ENCODE measurements at places on chromosomes 13 and 19.

DNA sequence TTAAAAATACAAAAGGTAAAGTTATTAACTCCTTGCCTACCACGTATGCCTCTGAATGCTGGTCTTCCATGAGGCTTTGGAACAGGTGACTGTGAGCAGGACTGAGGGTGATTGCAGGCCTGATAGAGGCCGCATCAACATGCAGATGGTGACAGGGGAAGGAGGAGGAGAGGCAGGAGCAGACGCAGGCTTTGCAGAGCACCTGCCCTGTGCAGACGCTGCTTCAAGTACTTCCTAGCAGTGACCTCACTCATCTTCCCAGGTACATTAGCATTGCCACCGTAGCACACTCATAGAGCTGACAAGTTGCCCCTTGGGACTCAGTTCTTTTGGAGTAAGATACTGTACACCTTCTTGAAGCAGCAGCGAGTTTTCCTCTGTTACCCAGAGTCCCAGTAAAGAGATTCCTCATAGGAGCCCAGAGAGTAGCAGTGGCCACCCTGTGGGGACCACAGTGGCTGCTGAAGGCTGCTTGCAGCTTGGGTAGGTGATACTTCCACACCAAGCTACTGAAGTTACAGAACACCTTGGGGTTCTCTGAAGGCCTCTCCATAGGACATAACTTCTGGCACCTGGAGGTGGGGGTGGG, 56.0 kb downstream of the ZNF536 start:
- DNase-seq: no peak

DNA sequence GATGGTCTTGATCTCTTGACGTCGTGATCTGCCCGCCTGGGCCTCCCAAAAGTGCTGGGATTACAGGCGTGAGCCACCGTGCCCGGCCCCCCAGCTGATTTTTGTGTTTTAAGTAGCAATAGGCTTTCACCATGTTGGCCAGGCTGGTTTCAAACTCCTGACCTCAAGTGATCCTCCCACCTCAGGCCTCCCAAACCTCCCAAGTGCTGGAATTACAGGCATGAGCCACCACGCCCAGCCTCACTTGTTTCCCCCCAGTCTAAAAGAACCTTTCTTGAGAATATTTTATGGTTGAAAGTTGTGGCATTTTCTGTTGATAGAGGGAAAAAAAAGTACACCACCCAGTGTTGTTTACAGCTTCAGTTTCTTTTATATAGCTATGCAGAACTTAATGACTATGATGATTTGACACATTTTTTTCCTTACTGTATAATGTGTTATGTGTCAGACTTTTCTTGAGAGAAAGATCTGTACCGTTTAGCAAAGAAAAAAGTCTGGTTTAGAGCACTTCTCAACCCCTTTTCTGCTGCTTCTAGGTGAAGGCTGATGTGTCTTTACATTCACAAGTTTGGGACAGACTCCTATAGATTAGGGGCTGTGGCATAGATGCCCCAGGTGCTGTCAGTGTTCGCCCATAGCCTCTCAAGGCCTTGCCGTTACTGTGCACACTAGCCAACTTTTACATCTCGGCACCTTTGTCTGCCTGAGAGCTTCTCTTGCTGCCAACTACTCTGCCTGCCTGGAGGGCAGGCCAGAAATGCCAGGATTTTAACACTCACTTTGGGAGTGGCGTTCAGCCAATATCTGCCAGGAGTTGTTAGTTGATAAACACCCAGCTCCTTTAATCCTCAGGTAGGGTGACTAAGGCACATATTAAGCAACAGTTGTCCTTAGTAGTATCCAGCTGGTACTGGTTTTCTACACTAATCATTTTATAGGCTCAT, 33.0 kb downstream of the KCTD4 start:
- no peak for DNase-seq

DNA sequence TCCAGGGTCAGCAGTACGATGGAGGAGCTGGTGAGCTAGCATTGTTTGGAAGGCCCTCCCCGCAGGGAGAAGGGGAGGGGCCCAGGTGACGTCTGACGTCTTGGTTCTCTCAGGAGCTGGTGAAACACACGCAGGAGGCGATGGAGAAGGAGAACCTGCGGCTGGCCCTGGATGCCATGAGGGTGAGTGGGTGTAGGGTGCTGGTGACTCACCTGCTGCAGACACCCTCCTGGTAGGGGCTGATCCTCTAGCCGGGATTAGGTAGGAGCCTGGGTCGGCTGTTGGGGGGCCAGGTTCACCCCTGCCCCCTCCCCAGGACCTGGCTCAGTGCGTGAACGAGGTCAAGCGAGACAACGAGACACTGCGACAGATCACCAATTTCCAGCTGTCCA, 55.8 kb downstream of the VAV1 start:
- no peak for DNase-seq

GRCh38 chr13:42270160-42270856, 1.6 kb upstream of the AKAP11 start:
- DNase-seq: no peak

GRCh38 chr13:94516456-94516855, 37.0 kb upstream of the DCT start:
- DNase-seq: no peak

- no peak for DNase-seq
Observed at GRCh38 chr13:42971691-42972347, 20.2 kb downstream of the EPSTI1 start.

DNA sequence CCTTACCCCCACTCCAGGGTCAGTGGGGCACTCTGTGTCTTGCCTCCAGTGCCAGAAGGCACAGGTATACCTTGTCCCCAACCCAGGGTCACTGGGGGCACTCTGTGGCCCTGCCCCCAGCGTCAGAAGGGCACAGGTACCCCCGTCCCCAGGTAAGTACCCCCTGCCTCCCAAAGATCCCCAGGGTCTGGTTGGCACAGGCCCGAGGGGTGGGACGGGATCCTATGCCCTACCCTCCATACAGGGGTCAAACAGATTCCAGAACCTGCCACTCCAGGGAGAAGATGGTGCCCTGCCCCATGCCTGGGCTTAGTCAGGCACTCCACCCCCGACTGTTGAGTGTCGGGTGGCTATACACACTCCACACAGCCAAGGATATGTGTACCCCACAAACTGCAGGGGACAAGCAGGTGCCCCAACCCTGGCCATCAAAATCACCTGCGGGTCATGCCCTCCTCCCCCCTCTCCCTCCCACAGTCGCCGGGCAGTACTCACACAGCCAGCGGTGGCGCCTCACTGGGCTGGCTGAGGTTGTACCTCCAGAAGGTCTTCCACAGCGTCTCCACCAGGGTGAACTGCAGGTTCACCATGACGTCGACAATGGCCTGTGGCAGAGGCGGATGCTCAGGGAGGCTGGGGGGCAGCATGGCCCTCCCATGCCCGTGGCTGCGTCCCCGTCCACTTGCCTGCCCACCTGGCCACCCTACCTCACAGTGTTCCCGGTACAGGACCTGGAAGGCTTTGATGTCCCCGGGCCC, 13.8 kb downstream of the DCAF15 start:
- DNase-seq: no peak

DNA sequence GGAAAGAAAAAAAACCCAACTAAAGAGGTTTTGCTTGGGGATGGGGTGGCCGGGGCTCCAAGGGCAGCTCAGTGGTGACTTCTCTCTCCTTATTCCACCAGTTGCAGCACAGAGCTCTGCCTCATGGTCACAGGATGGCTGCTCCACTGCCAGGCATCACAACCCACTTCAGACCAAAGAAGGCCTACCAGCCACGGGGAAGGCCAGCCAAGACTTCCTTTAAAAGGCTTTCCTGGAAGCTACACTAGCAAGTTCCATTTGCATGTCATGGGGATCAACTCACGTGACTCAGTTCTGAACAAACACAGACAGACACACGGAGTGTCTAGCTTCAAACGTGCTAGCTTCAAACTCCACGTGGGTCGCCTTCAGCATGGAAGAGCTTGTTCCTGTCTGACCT, 13.2 kb upstream of the EIF3G start:
- no peak for DNase-seq

GRCh38 chr13:97198753-97199152, 23.4 kb upstream of the MBNL2 start:
- no peak for DNase-seq

DNA sequence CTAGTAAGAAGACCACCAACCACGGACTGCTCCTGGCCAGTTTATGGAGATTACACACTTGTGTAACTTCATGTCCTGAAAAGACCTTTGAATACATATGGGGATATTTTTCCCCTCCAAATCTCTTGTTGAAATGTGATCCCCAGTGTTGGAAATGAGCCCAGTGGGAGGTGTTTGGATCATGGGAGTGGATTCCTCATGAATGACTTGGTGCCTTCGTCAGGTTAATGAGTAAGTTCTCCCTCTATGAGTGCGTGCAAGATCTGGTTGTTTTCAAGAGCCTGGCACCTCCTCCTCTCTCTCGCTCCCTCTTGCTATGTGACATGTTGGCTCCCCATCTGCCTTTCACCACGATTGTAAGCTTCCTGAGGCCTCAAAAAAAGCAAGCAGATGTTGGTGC, 769.0 kb upstream of the SLITRK1 start:
- DNase-seq: no peak

DNA sequence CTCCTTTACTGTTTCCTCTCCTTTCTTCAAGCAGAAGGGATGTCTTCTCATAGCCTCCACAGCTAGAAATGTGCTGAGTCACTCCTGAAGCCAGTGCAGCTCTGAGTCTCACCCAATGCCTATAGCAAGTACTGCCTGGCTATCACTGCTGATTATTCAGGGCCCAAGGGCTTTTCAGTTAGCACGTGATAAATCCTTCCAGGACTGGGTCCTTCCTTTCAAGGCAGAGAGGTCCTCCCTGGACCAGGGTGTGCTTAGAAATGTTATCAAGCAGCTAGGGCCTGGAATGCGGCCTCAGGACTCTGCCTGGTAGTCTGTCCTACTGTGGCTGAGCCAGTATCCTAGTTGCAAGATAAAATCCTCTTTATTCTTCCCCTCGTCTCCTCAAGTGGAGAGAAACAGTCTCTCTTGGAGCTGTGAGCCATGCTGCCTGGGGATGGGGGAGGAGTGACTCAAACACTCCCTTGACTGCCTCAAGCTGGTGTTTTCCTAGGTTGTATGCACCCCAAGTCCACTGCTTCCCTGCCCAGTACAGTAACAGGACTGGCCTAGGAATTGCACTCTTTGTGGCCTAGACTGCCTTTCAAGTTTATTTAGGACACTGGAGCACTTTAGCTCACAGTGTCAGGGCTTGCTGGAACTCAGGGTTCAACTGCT, 198.7 kb upstream of the SERP2 start:
- DNase-seq: no peak

DNA sequence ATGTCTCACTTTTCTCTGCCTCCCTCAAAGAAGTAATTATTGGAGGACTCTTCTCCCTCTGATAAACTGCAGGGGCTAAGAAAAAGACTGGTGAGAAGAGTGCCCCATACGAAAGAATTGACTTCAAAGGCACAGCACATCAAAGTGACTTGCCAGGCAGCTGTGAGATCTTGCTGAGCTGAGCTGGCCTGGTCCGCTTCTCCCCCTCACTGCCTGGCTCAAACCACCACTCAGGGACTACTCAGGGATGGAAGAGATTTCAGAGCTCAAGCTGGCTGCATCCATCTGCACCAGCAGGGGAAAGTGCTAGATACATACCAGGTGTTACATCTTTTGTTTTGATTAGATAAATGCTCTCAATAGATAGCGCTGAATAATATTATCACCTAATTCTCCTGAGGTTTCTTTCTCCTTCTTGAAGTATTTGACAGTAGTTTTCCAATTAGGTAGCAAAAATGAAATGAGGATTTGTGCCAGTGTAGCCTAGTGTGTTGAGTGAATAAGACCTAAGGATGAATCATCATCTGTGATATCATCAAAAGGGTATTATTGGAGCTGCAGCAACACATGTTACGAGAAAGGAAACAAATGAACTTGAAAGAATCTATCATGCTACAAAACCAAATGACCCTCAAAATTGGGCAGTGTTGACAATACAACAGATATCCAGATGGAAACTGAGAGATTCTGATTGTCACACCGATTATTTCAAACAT, 379.8 kb downstream of the TBC1D4 start:
- no peak for DNase-seq

GRCh38 chr19:38386300-38386970, 1.4 kb downstream of the GGN start:
- no peak for DNase-seq

- DNase-seq: no peak
Observed at GRCh38 chr19:5738423-5738822, 18.0 kb downstream of the CATSPERD start.

- no peak for DNase-seq
Observed at GRCh38 chr19:17687141-17687856, 855 bp downstream of the UNC13A start.

GRCh38 chr13:35526577-35526976, 50.1 kb upstream of the MAB21L1 start:
- DNase-seq: no peak

- no peak for DNase-seq
Observed at GRCh38 chr13:105908586-105908985, 626.9 kb downstream of the EFNB2 start.

- no peak for DNase-seq
Observed at GRCh38 chr19:3481241-3482090, 1.1 kb upstream of the SMIM24 start.

DNA sequence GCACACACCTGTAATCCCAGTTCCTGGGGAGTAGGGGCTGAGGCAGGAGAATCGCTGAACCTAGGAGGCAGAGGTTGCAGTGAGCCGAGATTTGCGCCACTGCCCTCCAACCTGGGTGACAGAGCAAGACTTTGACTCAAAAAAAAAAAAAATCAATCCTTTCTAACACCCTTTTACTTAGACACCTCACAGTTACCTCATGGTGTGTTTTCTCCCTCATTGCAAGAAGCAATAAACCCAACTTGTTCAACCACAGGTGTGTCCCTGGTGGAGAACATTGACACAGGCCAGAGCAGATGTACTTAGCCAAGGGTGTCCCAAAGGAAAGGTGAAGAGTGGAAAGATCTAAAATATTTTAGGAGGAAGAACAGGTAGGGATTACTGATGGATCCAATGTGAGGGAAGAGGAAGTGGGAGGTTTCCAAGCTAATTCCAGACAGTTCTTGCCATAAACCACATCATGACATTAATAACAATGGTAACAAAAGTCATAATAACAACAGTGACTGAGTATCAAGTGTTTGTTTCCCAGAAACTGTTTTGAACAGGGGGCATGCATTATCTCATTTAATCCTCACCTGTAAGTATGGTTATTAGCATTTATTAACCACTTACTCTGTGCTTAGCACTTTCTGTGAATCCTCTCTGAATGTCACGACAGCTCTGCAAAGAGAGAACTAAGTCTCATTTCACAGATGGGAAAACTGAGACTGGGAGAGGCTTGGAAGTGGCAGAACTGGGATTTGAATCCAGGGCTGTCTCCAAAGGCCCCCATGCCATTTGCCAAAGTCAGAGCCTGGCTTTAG, 3.1 kb upstream of the LYPD3 start:
- no peak for DNase-seq
